ENCODE measurements at places on chromosomes 5 and 9.

GRCh38 chr5:96080557-96080956 is 118.9 kb upstream of the ELL2 start:
- DNase-seq, result no peak

DNA sequence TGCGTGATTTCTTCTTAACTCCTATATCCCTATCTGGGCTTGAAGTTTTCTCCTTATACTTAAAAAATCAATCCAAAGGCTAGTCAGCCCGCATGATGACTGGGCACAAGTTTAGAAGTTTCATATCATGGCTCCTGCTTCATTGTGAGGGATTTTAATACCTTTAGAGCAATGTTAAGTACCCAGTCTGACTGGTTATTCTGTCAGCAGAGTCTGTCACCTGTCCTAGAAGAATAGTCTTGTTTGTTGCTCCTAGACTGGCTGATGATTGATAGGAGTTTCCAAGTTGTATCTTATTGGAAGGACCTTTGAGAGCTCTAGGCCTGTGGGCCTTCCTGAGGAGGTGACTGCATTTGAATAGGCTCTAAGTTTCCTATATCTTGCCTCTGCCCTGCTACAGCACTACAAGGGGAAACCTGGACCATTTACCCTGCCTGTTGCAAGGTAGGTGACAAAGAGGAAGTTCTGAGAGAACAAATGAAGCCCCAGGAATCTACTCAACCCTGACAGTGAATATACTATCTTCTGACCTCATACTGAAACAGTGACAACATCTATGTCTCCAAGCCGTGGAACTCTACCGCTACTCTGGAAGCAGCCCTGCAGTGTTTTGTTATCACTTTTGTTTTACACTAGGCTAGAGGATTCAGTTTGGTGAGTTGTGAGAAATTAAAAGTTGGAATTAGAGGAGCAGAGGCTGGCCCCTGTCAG is 66.5 kb downstream of the F2RL2 start:
- no peak for DNase-seq

GRCh38 chr9:15499139-15499538 is 11.6 kb downstream of the PSIP1 start:
- DNase-seq, result no peak

GRCh38 chr5:180872419-180872818 is 11.3 kb upstream of the ZFP62 start:
- DNase-seq, result no peak

DNA sequence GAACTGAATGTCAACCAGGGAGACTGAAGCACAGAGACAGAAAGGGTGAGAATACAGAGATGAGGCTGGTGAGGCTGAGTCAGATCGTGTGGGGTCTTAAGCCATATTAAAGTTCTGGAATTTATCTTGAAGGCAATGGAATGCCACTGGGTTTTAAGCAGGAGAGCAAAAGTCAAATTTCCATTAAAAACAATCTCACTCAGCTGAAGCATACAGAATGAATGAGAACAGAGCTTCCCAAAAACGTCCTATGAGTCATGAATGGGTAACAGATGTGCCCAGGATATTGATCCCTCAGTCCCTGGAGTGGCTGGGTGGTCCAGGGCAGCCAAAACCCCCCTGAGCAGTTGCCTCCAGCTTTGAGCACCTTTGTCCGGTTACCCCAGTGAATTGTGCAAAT is 44.9 kb downstream of the PFDN1 start:
- no peak for DNase-seq

- DNase-seq, result no peak
These were observed 207.9 kb downstream of the C9orf50 start for GRCh38 chr9:129412814-129413536.

GRCh38 chr5:128480906-128481633 is 57.0 kb downstream of the FBN2 start:
- DNase-seq, result no peak

DNA sequence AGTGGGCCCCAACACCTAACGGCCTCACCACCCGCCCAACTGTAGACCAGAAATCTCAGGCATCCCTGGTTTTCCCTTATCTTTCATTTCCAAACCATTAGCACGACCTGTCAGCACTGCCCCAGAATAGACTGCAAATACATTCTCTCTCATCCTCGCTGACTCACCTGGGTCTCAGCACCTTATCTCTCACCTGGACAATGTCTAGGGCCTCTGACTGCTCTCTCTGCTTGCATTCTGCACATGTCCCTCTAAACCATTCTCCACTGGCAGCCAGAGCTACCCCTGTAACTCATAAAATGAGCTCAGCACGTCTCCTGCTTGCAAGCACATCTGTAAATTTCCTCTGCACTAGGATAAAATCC is 12.7 kb downstream of the CKMT2 start:
- DNase-seq, result no peak

GRCh38 chr9:37961351-37961750 is 57.4 kb upstream of the SLC25A51 start:
- DNase-seq, result no peak

DNA sequence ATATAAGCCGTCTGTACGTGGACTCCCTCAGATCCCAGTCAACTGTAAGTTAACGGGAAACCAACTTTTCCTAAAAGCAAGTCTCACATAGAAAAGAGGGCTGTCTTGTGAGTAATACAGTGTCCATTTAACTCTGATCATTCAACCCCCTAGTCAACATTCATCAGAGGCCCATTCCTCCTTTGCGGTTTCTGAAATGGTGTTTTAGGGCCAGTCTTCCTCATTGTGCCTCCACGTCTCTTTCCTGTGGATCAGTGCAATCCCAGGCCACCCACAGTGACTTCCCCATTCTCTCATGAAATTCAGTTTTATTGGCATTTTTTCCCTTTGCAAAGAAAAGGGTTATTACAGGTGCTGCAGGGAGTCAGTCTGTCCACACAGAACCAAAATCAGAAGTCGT is 261.8 kb downstream of the NR3C1 start:
- no peak for DNase-seq

GRCh38 chr5:168123631-168124528 is 167.6 kb upstream of the WWC1 start:
- DNase-seq, result no peak

GRCh38 chr5:7412409-7412808 is 16.5 kb downstream of the ADCY2 start:
- DNase-seq, result no peak

DNA sequence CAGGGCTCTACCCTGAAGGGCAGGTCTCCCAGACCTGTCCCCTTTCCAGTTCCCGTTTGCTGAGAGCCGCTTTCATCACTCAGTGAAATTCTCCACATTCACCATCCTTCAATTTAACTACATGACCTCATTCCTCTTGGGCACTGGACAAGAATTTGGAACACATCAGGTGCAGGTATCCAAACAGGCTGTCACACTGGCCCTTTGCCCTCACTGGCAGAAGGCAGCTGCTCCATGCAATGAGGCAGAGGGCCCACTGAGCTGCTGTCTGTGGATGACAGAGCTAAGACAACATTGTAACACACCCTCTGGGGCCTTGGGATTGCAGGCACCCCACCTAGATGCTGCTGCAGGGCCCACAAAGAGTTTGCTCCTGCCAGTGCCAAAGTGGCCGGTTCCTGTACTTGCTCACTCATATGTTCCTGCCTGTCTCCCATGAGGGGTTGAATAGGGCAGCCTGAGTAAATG is 55.1 kb downstream of the ACTL7B start:
- DNase-seq, result no peak

DNA sequence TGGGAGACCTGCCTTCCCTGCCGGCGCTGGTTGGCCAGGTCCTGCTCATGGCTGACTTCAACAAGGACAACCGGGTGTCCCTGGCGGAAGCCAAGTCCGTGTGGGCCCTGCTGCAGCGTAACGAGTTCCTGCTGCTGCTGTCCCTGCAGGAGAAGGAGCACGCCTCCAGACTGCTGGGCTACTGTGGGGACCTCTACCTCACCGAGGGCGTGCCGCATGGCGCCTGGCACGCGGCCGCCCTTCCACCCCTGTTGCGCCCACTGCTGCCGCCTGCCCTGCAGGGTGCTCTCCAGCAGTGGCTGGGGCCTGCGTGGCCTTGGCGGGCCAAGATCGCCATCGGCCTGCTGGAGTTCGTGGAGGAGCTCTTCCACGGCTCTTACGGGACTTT is 10.6 kb downstream of the DIPK1B start:
- no peak for DNase-seq

GRCh38 chr5:95770830-95771708 is 39.9 kb downstream of the RHOBTB3 start:
- no peak for DNase-seq

DNA sequence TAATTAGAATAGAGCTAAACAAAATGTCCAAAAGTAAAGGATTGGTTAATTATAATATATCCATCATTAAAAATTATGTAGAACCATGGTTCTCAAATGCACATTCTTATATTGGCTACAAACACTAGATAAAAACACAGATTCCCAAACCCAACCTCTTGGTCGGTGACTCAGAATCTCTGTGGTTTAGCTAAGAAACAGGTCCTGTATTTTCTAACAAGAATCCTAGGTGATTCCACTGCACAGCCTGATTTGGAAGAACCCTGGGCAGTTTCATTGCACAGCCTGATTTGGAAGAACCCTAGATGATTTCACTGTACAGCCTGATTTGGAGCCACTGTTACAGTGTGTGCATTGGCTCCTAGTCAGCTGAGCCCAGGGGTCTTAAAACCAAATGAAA is 67.9 kb downstream of the KIAA1958 start:
- no peak for DNase-seq

GRCh38 chr5:102737805-102738469 is 17.2 kb upstream of the PAM start:
- no peak for DNase-seq

DNA sequence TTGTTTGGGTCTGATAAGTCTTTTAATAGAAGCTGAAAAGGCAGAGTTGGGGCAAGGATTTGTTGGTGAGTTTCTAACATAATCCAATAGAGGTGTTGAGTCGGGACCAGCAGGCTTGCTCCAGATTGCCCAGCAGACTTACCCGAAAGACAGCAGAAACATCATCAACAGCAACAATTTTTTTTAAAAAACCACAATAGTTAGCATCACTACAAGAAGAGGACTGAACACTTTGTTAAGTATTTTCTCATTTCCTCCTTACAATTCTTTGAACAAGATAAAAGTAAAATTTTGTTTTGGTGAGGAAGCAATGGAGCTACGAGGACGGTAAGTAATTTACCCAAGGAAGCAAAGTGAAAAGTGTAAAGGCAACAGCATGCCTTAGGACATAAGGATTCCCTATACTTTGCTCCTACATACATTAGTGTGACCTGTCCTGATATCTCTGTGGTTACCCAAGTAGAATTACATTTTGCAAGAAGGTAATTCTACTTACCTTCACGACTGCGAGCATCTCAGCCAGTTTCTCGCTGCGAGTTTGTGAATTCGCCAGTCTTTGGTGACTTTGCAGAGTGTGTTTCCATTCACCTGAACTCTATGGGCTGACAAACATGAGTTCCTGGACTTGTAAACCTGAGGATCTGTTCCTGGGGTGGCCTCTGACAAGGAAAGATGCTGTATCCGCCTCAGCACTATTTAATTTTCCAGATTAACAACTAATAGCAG is 13.2 kb downstream of the ITK start:
- no peak for DNase-seq

All from activated CD8-positive, alpha-beta memory T cell treated with anti-CD3 and anti-CD28 coated beads for 1 hour (primary cell).